ENCODE measurements at places on chromosomes 12 and 14.

GRCh38 chr12:62668782-62669181 is 202.2 kb downstream of the MON2 start:
- DNase-seq: no peak

- DNase-seq: no peak
Measured at GRCh38 chr12:132488127-132489077, 1.5 kb upstream of the FBRSL1 start.

- peak; percentile 24 for DNase-seq
Measured at GRCh38 chr12:67452119-67452805, 183.1 kb downstream of the CAND1 start.

DNA sequence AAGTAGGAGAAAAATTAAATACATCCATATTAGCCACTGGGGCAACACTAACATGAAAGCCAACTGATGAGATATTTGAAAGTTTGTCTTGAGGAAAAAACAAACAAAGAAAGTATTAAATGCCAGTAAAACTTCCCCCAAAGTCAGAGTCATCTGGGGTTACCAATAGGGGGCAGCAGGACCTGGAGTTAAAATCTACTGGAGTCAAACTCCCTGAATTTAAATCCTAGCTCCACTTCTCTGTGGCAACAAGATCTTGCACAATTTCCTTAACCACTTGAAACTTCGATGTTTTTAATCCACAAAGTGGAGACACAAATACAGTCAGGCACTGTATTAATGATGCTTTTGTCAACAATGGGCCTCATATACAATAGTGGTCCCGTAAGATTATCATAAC is 14.4 kb downstream of the PLEKHG7 start:
- DNase-seq: no peak

DNA sequence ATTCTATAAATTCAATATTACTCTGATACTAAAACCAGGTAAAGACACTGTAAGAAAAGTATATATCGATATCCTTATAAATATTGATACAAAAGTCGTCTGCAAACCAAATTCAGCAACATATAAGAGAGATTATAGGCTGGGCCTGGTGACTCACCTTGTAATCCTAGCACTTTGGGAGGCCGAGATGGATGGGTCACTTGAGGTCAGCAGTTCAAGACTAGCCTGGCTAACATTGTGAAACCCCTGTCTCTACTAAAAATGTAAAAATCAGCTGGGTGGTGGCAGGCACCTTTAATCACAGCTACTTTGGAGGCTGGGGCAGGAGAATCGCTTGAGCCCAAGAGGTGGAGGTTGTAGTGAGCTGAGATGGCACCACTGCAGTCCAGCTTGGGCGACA is 13.5 kb upstream of the TUBA1C start:
- no peak for DNase-seq

- no peak for DNase-seq
Measured at GRCh38 chr12:52206304-52207040, 14.7 kb upstream of the KRT80 start.

DNA sequence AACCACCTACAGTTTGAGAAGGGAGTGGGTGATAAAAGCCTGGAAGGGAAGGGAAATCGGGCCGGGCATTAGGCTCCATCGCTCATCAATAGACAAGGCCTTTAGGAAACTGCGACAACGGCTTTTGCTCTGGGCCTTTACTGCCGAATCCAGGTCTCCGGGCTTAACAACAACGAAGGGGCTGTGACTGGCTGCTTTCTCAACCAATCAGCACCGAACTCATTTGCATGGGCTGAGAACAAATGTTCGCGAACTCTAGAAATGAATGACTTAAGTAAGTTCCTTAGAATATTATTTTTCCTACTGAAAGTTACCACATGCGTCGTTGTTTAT is 261 bp upstream of the RNU7-1 start:
- peak; percentile 66 for DNase-seq

- no peak for DNase-seq
Measured at GRCh38 chr12:124738636-124739467, 124.8 kb downstream of the SCARB1 start.

DNA sequence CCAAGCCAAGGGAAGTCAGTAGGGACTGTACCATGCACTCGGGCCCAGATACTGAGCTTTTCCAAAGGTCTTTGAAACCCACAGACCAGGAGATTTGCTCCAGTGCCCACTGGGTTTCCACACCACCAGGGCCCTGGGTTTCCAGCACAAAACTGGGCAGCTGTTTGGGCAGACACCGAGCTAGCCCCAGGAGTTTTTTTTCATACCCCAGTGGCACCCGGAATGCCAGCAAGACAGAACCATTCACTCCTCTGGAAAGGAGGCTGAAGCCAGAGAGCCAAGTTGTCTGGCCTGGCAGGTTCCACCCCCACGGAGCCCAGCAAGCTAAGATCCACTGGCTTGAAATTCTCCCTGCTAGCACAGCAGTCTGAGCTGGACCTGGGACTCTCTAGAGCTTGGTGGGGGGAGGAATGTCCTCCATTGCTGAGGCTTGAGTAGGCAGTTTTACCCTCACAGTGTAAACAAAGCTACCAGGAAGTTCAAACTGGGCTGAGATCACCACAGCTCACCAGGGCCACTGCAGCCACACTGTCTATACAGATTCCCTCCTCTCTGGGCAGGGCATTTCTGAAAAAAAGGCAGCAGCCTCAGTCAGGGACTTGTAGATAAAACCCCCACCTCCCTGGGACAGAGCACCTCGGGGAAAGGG is 793.7 kb downstream of the RPS29 start:
- DNase-seq: no peak

DNA sequence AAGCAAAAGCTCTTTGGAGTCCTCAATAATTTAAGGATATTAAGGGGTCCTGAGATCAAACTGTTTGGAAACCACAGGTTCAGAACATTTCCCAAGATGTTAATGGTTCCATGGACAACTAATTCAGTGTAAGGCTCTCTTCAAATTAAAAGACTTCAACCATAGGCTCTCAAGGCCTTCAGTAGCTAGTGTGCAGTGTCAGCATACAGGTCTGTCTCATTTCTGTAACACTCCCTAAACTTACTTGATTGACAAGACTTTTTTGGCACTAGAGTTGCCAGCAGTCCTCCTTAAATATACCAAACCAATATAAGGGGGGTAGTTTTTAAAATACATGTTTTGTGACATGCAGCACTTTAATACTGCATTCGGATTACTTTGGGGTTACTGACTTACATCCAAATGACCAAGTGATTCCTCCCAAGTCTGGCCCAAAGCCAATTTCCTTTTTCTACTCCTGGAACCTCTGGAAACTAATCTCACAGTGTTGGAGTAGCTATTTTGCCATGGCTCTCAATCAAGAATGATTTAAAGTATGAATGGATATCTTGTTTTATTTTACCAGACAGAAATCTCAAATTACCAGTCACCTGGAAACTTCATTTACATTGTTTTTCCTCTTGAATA is 22.7 kb downstream of the CSRP2 start:
- DNase-seq: no peak

DNA sequence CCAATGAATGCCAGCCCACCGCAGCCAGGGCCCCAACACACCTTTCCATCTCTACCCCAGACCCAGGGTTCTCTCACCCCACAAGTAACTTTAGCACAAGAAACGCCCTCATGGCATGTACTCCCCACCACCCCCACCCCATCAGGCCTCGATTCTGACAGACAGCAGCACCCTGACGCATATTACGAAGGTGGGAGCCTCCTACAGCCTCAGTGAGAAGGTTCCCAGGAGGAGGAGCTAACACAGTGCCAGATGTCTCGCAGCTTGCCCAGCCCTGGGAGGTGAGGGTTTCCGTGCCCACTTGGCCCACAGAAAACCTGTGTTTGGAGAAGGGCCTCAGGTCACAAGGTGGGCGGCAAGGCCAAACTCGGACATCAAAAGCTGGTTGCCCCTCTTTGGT is 32.4 kb downstream of the CCDC88C start:
- no peak for DNase-seq

GRCh38 chr12:39048395-39048794 is 143.0 kb upstream of the CPNE8 start:
- no peak for DNase-seq

- DNase-seq: no peak
Measured at GRCh38 chr12:108526482-108527165, 11.5 kb downstream of the FICD start.

DNA sequence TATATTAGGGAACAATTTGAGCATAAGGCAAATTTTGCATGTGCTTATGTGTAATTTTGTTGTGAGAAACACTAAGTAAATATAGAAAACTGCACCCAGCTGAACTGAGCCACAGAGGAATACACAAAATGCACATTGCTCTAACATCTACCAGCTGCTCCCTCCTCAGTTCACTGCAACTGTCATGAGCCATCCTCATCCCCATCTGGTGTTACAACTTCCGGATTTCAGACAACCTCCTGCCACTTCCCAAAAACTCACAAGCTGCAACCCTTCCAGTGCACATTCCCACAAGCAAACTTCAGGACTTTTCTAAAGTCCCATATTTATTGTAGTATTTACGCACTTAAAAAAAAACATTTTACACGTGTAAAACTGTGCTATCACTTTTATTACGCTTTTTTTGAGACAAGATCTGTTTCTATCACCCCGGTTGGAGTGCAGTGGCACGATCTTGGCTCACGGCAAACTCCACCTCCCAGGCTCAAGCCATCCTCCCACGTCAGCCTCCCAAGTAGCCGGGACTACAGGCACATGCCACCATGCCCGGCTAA is 169.1 kb upstream of the TBX3 start:
- DNase-seq: no peak

DNA sequence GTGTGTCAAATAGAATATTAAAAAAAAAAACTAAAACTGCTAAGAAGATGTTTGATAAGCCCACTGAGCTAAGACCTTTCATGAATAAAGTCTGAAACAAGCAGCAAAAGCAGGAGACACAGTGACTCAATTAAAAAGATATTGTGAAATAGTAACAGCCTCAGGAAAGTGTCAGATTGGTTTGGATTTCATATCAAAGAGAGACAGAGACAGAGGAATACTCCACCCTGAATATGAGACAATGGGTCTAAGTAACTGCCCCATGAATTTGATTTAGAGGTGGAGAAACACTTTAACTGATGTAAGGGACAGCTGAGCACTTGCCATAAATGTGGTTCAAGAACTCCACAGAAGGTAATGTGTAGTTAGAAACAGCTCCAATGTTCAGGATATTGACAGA is 277.9 kb upstream of the FOXG1 start:
- no peak for DNase-seq

DNA sequence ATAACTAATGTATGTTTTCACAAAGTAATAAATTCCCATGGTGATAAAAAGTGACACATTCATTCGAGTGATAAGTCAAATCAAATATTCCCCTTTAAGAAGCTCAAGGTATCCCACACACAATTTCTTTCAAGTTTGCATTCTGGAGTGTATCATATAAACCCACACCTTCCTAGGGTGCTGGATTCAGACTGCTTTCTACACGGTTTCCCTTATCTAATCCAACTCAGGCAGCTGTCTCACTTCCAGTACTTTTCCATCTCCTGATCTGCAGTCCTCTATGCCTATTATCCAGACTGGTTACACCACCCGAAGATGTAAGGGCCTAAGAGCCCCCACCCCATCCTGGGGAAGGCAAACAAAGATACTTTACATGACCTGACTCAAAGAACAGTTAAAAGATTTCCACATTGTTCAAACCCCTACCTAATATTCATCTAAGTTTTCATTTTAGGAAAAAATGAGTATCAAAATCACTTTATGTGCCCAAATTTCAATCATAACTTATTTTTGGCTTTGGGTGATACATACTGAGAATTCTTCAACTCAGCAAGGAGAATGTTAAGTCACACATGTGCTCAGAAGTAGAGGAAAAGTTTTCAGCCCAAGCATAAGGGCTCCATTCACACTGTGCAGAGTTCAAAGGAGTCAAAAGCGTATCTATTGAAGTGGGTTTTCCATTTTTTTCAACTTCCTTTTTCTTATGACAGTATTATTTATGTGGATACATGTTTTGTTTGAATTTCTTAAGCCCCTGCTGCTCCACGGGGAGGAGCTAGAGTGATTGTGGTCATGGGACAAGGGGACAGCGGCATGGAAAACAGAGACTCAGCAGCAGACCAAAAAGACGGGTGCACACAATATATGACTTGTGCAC is 41.8 kb downstream of the CORO1C start:
- peak; percentile 35 for DNase-seq

GRCh38 chr12:76226956-76227355 is 121.3 kb downstream of the BBS10 start:
- DNase-seq: no peak

DNA sequence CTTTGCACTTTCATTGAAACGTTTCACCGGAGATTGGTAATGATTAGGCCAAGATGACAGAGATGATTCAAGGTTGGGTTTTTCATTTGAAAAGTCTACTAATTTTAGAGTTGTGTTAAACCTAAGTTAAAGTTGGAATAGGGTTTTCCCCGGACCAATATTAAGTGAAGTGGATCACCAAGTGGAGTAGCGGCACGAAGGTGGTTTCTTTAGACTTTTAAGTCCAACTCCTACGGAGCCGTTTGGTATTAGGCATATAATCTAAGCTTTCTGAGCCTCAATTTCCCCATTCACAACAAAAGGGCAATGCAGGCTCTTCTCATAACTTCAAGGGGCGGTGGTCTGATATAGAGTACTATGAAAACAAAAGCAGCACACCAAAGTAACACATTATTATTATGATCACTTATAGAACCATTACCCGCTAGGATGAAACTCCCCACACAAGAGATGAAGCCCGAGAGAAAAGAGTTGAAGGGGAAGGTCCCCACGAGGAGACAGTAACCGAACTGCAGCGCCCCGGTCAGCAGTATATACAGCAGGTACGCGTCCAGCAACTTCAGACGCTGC is 413 bp downstream of the DAD1 start:
- DNase-seq: peak; percentile 37

GRCh38 chr12:124404162-124404784 is 109.4 kb downstream of the RFLNA start:
- DNase-seq: no peak

DNA sequence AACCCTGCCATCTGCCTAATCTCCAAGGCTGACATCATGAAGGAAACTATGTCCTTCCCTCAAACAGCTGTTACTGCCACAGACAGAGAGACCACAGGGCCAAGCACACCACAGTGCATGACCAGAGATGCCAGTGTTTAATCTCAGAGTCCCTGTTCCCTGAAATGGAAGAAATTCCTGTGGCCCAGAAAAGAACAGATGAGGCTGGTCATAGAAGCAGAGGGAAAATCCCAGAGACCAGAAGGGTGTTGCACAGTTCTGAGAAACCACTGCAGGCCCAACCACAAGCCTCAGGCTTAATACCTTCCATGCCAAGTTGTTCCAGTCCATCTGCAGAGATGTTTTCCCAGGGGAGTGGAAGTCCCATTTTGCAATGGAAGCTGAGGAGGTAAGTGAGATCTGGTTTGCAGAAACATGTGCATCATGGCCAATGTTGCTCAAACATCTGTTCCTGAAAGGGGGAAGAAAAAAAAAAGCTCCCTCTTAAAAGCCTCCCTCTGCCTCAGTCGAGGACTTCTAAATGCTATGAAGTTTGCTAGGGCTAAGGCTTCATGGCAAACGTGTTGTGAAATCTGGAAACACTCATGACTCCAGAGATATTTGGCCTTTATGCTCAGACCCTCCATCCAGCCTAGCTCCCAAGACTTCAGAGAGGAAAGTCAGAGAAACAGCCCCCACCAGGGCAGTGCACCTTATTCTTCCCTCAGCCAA is 98.6 kb downstream of the SCARB1 start:
- no peak for DNase-seq

Measured in stimulated activated CD4-positive, alpha-beta T cell treated with anti-CD3 and anti-CD28 coated beads, TNF-alpha, amount 100 ng/mL, for 24 hours (primary cell).